Caco-2 (cell line): ENCODE measurements at places on chromosomes 5 and 9. TPM values are rescaled to one million over a fixed set of nuclear protein-coding genes. Genes with fewer than 3 reads are reported as not detected.

DNA sequence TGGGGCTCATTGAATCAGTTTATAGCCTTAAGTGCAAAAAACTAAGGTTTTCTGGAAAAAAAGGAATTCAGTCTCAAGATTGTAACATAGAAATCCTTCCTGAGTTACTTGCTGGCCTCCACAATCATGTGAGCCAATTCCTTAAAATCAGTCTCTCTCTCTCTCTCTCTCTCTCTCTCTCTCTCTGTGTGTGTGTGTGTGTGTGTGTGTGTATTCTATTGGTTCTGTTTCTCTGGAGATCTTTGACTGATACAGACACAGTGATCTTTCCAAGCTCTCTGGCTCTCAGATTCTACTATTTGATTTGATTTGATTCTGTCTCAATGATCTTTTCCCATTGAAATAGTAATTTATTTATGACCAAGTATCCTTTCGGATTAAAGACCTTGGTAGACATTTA lies 74.6 kb downstream of the CFAP95 start:
- no peak for DNase-seq

DNA sequence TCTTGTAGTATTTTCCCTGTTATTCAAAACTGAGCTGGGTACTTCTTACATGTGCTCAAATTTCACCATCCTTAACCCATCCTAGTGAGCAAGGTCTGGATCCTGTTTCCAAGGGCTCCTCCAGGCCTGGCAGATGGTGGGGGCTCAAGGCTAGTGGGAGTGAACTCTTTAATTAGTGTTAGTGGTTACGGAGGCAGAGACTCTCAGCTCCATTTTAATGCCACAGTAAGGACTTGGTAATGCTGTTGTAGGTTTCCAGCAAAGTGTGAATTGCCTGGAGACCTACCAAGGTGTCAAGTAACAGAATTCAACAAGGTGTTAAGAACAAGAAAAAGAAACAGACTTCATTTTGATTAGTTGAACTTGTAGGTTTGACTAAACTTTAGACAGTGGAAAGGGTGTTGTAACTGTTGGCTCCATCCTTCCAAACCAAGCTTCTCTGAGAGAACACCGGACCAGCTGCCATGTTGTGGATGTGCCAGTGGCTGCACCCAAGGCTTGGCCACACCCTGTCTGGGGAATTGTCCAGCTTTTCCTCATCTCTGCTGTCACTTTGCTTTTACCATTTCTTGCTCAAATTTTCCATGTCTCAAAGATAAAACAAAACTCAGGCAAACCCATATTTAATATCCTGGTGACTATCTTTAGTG lies 98.7 kb downstream of the ADCY2 start:
- DNase-seq = no peak

DNA sequence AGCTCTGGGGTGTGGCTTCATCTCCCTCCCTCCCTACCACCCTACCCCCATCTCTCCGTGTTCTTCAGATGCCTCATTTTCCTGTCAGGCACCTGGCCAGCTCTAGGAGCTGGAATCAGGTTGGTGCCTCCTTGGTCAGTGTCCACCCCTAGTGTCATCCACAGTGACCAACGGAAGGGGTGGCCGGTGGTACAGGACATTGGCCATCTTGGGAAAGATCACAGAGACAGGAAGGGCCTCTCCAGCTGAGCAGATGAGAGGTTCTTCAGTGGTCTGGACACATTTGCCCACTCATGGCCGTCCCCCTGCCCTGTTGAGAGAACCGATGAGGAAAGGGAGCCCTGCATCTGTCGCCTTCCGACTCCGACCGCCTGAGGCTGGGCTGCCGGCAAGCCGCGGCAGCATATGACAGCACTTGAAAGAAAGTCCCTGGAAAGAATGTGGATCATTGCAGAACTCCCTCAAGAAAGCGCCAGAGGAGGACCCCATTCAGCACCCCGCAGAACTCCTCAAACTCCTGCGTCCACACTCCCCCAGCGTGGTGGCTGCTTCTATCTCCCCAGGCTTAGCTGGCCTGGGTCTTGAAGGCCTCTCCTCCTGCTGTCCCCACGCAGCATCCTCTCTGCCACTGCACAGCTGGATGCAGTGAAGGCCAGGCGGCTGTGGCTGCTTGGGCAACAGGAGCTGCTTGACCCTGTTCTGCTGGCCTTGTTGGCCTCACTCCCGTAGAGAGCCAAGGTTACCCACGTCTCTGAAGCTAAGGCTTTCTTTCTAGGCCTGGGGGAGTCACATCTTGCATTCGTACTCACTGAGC lies 1.9 kb upstream of the CLPTM1L start:
- no peak for DNase-seq

DNA sequence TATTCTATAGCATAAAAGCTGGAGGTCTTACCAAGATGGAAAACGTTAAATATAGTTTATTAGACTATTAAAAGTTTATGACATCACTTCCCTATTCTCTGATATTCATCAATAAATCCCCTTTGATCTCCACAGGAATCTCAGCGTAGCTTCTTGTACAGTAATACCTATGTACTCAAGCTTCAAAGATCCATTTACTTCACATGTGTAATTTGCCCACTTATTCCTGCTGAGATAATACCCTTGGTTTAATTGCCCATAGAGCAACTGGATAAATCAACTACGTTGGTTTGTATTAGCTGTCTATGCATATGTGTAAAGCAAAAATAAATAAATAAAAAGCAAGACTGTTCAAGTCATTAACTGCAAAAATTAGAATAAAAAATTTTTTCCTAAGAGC lies 219.7 kb downstream of the EFNA5 start:
- no peak for DNase-seq

DNA sequence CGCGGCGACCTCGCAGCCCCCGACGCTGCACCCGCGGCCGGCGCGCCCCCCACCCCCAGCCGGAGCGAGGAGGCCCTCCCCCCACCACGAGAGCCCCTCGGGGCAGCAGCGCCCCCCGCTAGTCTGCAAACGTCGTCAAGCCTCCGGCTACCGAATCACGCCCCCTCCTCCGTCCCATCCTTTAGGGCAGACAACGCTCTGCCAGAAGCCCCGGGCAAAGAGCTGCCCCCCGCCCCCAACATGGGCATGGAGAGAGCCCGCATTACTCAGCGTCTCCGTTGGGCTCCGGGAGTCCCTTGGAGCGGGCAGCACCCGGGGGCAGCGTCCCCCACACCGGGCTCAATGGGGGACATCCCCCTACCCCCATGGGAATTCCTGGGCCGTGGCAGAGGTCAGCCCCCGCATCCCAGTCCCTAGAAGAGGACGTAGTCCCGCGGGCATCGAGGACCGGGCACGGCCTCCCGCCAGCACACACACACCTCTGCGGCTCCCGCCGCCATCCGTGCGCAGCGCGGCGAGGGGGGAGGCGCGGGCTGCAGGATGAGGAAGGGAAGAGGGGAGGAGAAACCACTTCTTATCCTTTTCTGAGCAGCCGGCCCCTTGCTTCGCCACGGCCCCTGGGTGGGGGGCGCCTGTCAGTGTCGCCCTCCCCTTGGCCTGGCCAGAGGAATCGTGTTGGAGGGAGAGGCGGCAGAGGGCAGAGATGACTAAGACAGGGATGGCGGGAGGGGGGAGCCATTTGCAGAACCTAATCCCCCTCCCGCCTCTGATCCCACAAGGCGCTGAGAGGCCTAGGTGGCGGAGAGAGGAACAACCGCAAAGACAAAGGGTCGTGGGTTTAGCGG lies 750 bp downstream of the DNM1 start:
- DNase-seq = peak; percentile 37

SCGB3A2 gene
- not detected in 2 replicates for total RNA-seq

HTR1A gene
- not detected in 2 replicates for total RNA-seq

TEX48 gene
- total RNA-seq = not detected in 2 replicates

- DNase-seq = no peak
Measured at GRCh38 chr5:4229414-4230292, 634.0 kb downstream of the IRX1 start.

DNA sequence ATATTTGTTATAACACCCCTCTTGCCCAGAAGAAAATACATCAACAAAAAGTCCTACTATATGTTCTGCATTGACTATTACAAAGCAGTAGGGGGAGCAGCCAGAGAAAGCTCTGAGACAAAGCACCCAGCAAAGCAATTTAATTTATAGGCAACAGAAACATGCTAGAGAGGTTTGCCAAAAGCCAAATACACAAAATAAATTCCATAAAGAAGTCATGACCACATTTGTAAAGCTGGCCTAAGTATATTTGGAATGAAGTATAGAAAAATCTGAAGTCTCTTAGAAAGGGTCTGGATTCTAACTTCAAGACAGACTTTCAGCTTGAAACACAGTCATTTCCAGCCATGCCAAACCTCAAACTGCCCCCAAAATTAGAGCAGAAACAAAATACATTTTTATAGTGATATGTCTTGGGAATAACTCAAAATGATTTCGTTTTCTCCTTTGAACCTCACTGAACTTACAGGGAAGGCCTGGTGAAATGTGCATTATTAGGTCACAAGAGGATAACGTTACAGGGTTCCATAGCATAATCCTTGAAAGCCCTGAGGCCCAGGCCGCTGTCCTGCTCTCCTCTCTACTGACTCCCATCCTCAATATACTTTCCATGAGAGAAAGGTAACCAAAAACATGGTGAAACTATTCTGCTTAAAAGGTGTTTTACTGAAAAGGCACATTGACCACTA lies 451.8 kb downstream of the RAB3C start:
- DNase-seq = peak; percentile 50

DNA sequence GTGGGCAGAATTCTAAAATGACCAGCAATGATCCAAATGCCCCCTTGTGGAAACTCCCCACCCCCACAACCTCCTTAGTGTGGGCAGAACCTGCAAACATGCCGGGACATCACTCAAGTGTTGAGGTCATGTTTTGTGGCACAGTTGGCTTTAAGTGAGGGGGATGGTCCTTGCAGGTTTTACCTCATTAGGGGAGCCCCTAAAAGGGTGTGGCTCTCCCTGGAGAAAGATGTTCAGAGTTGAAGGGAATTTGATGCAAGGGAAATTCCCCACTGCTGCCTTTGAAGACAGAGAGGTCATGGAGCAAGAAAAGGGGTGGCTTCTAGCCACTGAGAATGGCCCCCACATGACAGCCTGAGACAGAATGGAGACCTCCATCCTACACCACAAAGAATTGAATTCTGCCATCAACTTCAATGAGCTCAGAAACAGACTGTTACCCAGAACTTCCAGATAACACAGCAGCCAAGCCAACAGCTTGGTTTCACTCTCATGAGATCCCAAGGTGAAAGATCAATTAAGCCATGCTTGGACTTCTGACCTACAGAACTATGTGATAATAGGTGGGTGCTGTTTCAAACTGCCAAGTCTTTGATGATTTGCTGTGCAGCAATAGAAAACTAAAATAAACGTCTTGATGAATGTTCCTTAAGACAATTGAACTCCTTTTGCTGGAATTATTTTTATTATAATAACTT lies 103.4 kb downstream of the MED10 start:
- no peak for DNase-seq

GRCh38 chr9:35611230-35611797 lies 6.3 kb downstream of the TESK1 start:
- DNase-seq = peak; percentile 38

CDK7 gene
- total RNA-seq = 82.4 and 90.5 TPM in 2 replicates

DNA sequence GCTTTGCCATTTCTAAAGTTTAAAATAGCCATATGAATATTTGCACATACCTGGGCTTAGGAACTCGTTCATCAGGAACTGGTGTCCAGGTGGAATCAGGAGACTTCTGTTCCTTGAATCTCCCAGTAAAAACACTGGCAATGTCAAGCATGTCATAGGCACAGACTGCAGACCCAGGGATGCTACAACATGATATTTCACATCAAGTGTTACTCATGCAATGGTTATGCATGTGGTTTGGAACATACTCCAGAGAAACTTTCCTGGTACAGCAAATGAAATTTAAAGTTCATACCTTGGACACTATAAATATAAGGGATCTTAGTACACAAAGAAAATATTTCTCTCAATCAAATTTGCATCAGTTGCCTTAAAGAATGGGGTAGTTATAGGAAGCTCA lies 92.2 kb downstream of the SEMA6A start:
- no peak for DNase-seq

FAT2 gene
- 0.21 and 0.32 TPM in 2 replicates for total RNA-seq

DNA sequence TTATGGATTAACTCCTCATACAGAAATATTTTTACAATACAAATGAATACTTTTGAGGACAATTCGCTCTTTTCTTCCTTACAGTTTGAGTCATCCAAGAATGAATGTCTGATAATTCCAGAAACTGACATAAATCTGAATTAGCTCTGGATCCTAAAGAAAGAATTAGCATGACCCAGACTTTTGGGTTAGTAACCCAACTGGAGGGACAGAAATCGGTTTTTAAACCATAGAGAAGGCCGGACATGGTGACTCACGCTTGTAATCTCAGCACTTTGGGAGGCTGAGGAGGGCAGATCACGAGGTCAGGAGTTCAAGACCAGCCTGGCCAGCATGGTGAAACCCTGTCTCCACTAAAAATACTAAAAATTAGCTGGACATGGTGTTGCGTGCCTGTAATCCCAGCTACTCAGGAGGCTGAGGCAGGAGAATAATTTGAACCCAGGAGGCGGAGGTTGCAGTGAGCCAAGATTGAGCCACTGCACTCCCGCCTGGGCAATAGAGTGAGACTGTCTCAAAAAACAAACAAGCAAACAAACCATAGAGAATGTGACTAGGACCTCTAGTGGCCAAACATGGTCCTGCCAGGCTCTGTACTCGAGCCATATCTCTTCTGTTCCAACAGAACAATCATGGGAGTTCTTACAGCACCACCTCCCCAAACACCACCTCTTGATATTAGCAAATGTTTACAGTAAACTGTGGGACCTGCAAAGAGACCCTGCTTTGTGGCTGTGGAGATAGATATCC lies 44.8 kb downstream of the LURAP1L start:
- DNase-seq = no peak

- no peak for DNase-seq
Measured at GRCh38 chr5:14737291-14737690, 72.8 kb downstream of the OTULIN start.

GRCh38 chr5:124619121-124619520 lies 127.3 kb downstream of the ZNF608 start:
- DNase-seq = no peak

PDZD2 gene
- total RNA-seq = 0.16 and 0.91 TPM in 2 replicates

DNA sequence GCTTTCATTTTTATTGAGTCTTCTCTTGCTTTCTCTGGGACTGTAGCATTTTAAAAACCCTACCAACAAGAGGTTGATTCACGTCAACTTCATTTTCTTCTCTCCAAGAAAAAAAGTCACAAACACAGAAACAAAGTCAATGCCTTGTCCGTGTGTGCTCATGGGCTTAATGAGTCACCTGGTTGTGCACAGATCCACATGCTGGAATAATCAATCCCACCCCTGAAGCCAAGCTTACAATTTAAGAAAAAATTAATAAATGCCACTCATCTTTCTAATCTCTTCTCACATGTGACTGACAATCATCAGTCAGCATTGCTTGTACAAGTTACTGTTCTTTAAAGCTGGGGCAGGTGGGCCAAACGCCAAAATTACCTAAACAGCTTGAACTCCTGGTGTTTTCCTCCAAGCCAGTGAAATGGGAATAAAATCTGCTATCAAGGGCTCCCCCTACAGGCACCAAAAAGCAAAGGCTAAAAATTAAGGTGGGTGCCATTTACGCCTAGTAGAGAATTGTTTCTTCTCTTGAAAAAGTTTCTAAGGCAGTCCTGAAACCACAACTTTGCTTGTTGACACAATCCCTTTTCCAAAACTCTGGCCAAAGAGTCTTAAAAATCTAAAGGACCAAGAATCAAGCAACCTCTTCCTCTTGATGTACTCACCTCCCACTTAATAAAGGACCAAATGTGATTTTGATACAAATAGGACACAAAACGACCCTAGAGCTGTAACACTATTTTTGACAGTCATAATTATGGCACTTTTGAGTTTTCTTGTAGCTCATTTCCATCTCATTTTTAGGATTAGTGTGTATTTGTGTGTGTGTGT lies 21.3 kb downstream of the TRMO start:
- DNase-seq = no peak

SLC23A1 gene
- total RNA-seq = 20.4 and 24.0 TPM in 2 replicates

- DNase-seq = no peak
Measured at GRCh38 chr9:5140151-5140550, 45.3 kb downstream of the INSL6 start.
